ENCODE measurements at places on chromosomes 13 and 19.

GRCh38 chr19:10737722-10738121 is 19.8 kb downstream of the DNM2 start:
- no peak for DNase-seq

DNA sequence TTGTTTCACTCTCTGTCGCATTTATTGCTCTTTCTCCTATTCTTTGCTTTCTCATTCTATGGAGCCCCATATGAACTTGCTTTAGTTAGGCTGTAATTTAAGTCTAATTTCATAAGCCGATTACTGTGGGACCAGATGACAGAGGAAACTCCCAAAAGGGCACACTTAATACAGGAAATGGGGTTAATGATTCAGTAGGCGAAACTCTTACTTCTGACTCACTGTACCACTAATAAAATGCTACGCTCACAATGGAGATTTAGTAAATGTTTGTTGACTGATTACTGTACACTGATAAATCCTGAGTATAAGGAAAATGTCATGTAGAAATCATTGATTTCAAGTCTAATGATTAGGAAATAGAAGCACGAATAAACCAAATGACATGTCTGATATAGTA is 276.4 kb downstream of the KLF5 start:
- DNase-seq, result peak; percentile 98

DNA sequence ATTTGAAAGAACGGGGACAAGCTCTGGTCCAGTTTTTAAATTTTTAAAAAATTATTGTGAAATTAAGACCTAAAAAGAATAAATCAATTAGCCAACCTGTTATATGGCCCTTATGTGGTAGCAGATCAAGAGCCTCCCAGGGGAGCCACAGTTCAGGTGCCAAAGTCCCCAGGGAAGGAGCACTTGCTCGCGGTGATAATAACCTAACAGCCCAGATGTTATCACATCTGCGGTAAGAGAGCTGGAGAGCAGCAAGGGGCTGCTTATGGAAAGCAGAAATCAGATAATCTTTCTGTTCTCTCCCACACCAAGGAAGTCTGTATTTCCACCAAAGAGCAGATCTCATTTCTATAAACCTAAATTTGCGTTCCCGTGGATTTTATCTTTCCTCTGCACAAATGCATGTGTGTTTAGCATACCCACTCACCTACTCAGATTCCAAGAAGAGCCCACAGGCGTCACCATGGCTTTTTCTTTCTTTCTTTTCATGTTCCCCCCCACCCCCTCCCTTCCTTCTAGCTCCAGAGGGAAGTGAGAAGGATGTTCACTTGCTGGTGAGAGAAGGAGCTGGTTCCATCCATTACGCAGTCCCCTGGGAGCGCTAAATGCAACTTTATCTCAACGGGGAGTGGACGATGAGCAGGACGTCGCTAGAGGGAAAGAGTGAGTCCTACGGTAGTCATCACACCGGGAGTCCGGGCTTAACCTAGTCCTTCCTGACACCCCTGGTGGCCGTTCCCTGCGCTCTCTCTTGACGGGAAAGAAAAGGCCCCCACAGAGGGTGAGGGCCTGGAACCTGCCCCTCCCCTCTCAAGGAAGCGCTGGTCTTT is 1.6 kb upstream of the POU4F1 start:
- peak; percentile 62 for DNase-seq

- DNase-seq, result peak; percentile 85
These were observed 28.7 kb downstream of the COMP start for GRCh38 chr19:18762125-18763023.

GRCh38 chr13:84847107-84847506 is 952.1 kb downstream of the SLITRK6 start:
- DNase-seq, result no peak

GRCh38 chr19:58474291-58474996 is 1.7 kb upstream of the ZNF446 start:
- no peak for DNase-seq

- DNase-seq, result peak; percentile 27
These were observed 5.0 kb downstream of the RDH8 start for GRCh38 chr19:10018263-10018662.

DNA sequence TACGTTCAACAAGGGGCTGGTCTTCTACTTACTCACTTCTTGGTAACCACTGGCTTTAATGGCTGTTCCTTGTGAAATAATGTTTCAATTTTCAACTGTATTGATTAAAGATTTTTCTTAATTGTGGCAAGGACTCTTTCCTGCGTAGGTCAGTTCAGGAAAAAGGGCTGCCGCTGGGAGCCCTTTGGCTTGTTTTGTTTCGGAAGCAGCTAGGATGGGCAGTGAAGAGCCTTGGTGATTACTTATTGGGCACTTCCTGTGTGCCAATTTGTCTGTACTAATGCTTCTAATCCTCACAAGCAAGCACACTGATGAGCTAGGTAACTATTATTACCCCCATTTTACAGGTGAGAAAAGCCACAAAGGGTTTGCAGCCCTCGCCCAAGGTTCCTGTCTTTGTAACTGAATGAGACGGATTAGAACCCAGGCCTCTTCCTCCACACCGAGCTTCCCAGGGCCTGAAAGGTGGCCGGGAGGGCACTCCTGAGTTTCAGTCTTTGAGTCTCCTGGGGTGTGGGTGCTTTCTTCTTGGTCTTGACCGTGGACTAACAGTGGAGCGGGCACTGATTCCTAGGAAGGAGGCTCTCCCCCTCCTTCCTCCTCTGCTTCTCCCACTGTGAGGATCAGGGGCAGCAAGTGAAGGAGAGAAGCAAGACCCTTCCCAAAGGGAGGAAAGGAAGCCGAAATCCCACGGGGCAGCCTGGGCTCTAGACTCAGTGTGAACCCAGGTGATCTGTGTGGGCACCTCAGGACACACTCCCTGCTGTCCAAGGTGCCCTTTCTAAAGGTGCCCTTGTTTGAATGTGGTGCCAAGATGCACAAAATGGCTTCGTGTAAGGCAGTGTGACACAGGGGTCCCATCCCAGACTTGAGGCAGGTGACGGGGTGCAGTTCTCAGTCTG is 3.7 kb downstream of the COL4A2 start:
- DNase-seq, result no peak

GRCh38 chr19:49930483-49931011 is 1.2 kb upstream of the NUP62 start:
- DNase-seq, result no peak

DNA sequence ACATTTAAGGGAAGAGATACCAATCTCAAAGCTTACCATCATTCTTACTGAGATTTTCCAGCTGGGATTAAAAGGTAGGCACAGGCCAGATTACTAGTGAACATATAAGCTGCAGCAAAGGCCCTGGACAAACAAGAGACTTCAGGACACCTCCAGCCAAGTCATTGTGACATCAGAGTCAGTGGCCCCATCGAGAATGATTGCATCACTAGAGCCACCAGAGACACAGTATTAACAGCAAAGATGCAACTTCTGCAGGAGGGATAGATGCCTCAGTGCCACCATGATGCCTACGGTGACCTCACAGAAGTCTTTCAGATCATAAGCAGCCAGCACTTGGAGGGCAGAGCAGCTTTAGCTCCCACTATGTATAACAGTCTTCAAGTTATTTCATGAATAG is 8.6 kb downstream of the RUBCNL start:
- no peak for DNase-seq

- DNase-seq, result no peak
These were observed 6.9 kb upstream of the HTR2A start for GRCh38 chr13:46903748-46904147.

Measured in epithelial cell of esophagus (primary cell).